CD4-positive, alpha-beta T cell treated with Interleukin-17A for 1 hour (primary cell): ENCODE measurements at places on chromosomes 1 and 21.

- DNase-seq = peak; percentile 62
Observed at GRCh38 chr1:159800177-159800930, 1.8 kb upstream of the FCRL6 start.

- no peak for DNase-seq
Observed at GRCh38 chr1:2363847-2364513, 27.4 kb downstream of the MORN1 start.

GRCh38 chr1:206050655-206051235 lies 2.2 kb upstream of the RHEX start:
- peak; percentile 58 for DNase-seq

DNA sequence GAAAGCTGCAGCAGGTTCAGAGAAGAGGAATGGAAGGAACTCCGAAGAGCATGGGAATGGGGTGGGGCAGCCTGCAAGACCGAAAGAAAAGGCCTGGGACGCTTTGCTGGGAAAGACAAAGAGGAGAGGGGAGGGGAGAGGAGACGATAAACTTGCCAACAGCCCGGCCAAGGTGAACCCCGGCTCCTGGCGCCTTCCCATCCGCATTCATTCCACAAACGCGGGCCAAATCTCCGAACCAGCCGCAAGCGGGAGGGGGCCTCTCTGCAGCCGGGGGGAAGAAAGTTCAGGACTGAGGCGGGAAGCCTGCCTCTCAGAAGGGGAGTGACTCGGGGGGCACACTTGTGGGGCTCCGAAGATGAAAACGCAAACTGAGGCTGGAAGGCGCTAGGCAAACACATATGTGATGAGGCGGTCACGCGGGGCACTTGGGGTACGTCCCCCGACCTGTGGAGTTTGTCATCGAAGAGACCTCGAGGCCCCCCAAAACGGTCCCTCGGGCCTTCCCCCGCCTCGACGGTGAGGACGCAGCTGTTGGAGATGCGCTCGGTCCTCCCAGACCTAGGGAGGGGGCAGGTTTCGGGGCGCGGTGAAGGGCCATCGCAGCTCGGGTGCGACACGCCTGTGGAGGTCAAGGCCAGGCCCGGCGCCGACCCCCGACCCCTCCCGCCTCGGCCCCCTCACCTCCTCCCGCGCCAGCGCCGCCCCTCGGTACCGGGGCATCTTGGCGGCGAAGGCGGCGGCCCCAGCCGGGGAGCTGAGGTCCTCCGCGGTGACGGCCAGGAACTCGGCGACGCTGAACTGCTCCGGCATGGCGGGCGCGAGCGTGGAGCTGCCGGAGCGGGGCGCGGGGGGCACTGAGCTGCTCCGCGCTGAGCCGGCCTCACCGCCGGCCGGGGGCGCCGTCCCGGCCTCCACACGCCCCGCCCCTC lies at the start of gene ASAP3:
Gene ASAP3, minus strand, starts transcription at position 859 of the 932 bp plus-strand sequence. Its CDS starts 46 bp downstream, at position 813.
- peak; percentile 16 for DNase-seq

- no peak for DNase-seq
Observed at GRCh38 chr21:42361286-42361685, 5.0 kb downstream of the TFF1 start.

GRCh38 chr1:245234217-245235081 lies 79.7 kb downstream of the KIF26B start:
- DNase-seq = no peak

GRCh38 chr1:31767225-31767624 lies 3.1 kb upstream of the ADGRB2 start:
- DNase-seq = no peak

DNA sequence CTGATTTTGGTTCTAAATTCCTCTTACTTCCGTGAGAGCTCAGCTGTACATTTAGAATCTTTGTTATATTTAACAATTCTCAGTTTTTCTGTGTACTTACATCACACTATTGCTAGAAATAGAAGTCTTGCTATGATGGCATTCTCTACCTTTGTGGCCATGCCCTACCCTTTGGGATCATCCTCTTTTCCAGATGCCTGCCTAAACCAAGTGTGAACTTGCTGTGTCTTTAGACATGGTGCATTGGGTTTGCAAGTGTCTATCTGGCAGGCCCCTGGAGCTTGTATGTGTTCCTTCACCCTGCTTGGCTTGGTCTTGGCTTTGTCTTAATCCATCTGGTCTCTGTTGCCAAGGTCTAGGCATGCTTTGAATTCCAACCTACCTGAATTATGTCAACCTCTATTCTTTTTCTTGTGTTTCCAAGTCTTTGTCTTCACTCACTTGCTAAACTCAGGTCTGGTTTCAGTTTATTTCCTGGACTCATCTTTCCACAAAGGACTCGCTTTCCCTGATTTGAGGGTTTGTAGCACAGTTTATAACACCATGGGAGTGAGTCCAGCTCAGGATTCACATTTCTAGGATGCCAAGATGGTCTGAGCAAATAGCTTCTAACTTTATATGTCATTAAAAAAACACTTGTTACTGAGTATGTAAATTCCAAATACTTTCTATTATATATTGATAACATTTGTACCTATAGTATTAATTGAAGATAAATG lies 20.6 kb upstream of the APOBEC4 start:
- no peak for DNase-seq

GRCh38 chr1:205060746-205061145 lies 17.7 kb downstream of the CNTN2 start:
- DNase-seq = no peak

GRCh38 chr1:52679498-52679897 lies 18.6 kb downstream of the COA7 start:
- no peak for DNase-seq

GRCh38 chr1:74767490-74767889 lies 34.5 kb downstream of the TYW3 start:
- no peak for DNase-seq

- DNase-seq = no peak
Observed at GRCh38 chr1:26768755-26769154, 19.0 kb upstream of the PIGV start.
